ENCODE measurements at places on chromosomes 13 and 19.

- DNase-seq: no peak
Measured at GRCh38 chr13:23472189-23472588, 38.7 kb upstream of the SACS start.

GRCh38 chr19:46731007-46731501 lies 14.1 kb upstream of the PRKD2 start:
- no peak for DNase-seq

DNA sequence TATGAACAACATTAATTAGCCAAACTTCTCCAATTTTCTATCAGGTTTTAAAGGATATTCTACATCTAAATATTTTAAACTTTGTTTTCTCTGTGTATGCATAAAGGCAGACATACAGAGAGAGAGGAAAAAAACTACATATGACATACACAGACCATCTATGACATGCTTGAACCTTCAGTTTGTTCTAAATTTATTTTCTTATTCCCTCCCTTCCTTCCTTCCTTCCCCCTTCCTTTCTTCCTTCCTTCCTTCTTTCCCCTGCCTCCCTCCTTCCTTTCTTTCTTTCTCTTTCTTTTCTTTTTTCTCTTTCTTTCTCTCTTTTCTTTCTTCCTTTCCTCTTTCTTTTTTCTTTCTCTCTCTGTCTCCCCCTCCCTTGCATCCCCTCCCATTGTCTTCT lies 35.8 kb upstream of the CD70 start:
- DNase-seq: no peak

DNA sequence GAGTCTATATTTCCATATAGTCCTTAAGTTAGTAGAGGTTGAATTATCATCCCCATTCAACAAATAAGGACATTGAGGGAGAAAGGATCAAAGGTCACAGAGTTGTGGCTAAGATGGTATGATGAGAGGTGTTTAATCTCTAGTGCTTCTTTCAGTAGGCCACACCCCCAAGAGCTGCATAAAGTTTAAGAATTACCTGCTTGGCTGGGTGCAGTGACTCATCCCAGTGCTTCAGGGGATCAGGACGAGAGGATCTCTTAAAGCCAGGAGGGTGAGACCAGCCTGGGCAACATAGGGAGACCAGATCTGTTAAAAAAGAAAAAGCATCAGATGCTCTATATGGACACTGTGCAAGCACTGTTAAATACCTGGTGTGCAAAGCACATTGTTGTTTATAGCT lies 560.0 kb upstream of the KLHL1 start:
- DNase-seq: no peak

DNA sequence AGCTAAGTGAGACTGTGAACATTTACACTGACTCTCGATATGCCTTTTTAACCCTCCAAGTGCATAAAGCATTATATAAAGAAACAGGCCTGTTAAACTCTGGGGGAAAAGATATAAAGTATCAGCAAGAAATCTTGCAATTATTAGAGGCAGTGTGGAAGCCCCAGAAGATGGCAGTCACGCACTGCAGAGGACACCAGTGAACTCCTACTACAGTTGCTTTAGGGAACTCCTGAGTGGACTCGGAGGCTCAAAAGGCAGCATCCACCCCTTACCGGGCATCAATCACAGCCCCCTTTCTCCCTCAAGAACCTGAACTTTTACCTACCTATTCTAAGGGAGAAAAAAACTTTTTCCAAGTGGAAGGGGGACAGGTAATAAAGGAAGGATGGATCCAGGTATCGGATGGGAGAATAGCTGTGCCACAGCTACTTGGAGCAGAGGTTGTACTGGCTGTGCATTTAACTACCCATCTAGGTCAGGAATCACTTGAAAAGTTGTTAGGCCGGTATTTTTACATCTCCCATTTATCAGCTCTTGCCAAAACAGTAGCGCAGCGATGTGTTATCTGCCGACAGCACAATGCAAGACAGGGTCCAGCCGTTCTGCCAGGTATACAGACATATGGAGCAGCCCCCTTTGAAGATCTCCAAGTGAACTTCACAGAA lies 80.1 kb downstream of the ZNF486 start:
- DNase-seq: no peak

GRCh38 chr13:27533155-27533643 lies 82.8 kb upstream of the MTIF3 start:
- DNase-seq: peak; percentile 80

DNA sequence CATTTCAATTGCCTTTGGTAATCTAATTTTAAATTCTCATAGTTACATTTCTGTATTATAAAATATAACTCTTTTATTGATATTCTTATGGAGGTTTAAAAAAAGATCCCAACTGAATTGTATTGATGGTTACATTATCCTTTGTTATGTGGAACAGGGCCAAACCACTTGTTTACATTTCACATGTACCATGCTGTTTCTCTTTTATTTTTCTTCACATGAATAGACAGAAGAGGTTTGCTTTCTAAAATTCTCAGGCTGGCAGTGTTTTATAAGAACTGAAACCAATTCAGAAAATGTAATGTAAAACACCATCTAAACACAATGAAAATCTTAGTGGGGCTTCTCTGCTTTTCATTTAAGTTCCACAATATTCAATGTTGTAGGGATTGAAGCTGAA lies 122.5 kb downstream of the GPC5 start:
- no peak for DNase-seq
